Muscle of leg (tissue), 16 donors: ENCODE measurements at places on chromosomes 7 and 10.

DNA sequence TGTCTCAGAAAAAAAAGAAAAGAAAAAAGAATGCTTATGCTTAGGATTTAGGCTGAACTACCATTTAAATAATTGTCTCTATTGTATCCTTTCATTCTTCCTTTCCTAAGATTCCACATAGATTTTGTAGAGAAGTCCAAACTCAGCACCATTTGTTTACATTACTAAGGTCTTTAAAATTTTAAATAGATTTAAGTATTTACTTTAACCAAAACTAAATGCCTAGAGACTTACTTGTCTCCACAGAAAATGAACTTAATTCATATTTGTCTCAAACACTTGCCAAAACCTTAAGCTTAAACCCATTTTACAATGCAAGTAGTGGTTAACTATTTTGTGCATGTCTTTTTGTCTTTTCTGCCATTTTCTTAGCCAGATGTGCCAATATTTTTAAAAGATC is 54.1 kb upstream of the ABI1 start:
- no peak for DNase-seq

DNA sequence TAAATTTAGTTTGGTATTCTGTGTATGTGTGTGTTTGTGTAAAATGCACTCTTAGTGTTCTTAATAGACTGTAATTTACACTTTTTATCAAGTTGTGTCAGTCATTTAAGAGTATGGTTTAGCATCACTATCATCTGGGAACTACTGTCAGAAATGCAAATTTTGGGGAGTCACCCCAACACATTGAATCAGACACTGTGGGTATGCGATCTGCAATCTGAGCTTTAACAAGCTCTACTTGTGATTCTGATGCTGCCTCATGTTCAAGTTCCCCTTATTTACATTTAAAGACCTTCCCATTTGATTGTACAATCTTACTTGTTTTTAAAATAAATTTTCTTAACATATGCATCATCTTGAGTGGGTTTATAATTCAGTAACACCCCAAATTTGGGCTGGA is 218.1 kb upstream of the FOXP2 start:
- no peak for DNase-seq

DNA sequence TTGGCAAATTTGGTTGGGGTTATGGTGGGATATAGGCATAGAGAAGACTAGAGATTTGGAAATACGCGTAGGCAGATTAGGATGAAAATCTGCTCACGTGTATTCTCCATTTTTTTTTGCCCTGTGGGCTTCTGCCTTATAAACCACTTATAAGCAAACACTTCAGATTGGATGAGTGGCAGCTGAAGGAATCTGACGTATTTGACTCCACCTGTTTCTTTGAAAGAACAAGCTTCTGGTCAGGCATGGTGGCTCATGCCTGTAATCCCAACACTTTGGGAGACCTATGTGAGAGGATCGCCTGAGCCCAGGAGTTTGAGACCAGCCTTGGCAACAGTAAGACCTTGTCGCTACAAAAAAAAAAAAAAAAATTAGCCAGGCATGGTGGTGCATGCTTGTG is 5.1 kb downstream of the STK31 start:
- DNase-seq, result no peak

DNA sequence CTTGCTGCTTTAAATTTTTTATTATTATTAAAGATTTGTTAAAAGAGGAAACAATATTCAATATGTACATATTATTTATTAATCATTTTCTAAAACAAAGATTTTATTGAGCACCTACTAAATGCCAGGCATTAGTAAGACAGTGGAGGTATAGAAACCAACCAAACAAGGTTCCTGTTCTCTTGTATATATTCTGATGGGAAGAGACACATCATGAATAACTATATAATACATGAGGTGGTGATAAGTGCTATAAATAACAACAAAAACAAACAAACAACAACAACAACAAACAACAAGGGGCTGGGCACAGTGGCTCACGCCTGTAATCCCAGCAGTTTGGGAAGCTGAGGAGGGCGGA is 630 bp upstream of the LIPA start:
- DNase-seq, result no peak

GRCh38 chr10:48900371-48900801 is 39.3 kb downstream of the LRRC18 start:
- DNase-seq, result peak; percentile 87

DNA sequence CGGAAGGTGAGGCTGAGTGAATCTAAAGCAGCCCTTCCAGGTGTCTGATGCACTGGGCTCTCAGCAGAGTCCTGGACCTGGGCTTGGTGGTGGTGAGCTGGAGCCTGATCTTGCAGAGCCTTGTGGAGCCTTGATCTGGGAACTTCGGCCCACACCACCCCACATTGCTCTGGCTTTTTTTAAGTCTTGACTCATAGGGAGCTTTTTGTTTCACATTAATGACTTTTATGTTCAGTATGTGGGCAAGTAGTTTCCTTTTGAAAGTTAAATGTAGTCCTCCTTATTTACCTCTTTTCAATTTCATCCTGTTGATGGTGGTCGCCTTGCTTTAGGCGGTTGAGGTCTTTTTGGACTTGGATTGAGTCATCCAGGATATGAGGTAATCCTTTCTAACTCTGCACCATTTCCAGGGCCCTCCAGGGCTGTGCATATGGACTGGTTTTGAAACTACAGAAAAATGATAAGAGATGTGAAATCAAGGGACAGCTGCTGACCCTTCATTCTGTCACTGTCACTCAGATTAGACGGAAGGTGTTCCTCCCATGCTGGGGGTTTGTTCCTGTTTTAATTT is 2.9 kb upstream of the NRAP start:
- DNase-seq, result no peak

DNA sequence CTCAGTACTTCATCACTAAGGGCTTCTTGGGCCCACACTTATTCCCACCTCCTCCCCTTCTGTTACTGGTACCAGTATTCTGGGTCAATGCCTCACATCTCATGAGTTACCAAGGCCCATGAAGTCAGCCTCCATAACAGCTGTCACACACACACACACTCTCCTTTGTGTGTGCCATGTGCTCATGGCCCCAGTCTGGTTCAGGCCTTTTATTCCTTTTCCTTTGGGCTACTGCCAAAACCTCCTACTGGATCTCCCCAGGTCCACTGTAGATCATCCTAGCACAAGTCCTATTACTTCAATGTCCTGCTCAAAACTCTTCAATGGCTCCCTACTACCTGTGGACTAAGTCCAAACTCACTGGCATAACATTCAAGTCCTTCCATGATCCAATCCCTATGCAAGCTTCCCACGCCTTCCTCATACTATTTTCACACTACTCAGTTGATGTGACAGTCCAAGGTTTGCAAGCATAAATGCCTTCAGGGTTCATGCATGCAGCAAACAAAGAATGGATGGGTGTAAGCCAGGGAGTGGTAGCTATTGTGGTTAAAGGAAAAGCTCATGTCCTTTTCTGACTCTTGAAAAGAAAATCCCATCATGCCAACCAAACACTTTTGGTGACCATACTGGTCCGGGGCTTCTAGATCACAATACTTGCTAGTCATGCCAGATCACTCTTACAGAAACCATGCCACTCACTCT is 68.1 kb downstream of the CCDC6 start:
- DNase-seq, result no peak

DNA sequence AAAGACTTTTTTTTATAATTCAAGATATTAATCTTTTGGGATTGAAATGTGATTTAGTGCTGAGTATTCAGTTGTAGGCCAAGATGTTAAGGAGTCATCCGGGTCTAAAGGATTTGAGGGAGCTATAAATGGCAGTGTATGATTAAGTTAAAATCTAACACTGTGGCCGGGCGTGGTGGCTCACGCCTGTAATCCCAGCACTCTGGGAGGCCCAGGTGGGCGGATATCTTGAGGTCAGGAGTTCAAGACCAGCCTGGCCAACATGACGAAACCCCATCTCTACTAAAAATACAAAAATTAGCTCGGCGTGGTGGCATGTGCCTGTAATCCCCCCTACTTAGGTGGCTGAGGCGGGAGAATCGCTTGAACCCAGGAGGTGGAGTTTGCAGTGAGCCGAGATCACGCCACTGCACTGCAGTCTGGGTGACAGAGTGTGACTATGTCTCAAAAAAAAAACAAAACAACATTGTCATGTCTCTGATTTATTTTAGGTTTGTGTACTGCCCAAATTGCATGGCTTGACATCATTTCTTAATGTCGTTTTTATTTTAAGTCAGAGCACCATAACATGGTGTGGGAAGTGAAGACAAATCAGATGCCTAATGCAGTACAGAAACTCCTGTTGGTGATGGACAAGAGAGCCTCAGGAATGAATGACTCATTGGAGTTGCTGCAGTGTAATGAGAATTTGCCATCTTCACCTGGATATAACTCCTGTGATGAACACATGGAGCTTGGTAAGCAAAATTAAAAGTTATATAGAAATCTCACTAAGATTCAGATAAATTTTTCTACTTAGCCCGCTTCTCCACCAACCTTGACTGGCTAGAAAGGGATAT is 10.7 kb downstream of the HBP1 start:
- DNase-seq, result no peak

GRCh38 chr7:34939175-34939574 is 98.1 kb downstream of the DPY19L1 start:
- DNase-seq, result no peak

DNA sequence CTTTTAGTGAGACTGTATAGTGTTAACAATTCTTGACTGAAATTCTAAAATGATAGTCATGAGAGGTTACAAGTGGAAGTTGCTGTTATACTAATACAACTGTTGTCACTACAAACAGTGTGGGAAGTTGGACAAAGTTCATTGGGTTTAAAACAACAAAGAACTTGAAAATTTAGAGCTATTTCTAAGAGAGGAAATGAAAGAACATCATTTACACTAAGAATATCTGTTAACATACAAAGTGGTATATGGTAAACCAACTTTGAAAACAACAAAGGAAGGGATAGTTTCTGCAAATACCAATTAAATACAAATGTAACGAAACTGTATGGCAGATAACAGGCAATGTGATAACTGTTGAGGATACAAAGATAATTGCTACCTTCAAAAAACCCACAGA is 11.6 kb downstream of the MTPN start:
- DNase-seq, result no peak

DNA sequence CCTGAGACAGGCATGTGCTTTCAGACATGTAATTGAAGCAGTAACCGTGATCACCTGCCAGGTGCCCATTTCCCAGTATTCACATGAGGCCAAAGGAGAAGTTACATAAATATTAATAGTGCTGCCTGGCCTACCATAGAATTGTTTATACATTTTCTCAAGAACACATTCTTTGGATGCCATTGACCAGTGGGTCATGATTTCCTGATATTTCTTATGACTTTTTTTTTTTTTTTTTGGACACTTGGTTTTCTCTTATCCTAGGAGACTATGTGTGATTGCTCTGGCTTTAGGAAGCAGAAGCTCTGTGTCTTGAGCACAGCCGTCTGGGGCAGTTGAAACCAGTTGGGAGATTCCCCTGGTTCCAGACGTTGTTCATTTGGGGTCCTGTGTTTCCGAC is 143.9 kb upstream of the NPS start:
- no peak for DNase-seq

- no peak for DNase-seq
These were observed 326.4 kb downstream of the KCNMA1 start for GRCh38 chr10:77311186-77311585.

DNA sequence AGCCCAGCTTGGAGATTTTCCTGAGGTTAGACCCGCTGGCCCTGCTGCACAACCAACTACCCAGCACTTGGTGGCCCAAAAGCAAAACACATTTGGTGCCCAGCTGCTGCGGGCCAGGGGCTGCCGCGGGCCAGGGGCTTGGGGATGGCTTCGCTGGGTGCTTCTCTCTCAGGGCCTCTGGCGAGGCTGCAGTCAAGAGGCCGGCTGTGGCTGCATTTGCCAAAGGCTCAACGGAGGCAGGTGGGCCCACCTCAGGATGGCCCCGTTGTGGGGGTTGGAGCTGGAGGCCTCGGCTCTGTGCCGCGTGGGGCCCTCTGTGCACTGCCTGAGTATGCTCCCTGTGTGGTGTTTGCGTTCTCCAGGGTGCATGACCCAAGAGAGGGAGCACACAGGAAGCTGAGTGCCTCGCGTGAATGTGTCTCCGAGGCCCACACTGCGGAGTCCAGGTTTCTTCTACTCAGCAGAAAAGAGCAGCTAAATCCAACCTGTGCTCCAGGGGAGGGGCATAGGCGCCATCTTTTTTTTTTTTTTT is 17.5 kb upstream of the UBE3C start:
- DNase-seq, result no peak

DNA sequence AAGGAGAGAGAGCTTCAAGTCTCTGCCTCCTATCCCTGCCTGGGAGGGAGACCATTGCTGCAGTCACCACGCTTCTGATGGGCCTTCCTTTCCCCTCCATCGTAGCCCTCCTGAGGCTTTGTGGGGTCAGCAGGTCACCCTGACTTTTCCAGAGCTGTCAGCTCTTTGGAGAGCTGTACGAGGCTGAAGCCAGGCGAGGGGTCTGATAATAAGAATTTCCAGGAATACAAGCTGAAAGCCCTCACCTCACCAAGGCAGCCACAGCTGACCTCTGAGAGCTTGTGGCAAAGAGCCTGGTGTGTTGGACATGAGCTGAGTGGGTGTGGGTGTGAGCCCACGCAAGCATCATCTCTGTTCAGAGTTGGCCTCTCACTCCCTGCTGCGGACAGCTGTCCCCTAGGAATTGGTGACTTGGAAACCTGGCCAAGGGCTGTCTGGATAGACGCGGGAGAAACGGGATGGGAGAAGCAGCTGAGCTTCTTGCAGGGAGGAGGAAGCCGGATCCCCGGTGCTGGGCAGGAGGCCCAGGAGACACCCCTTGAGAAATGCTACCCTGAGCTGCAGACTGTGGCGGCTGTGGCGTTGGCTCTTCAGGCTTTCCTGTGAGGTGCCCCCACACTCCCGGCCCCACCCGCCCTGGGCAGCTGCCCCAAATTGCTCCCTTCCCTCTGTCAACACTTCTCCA is 122.1 kb upstream of the BTBD16 start:
- DNase-seq, result peak; percentile 98

- no peak for DNase-seq
These were observed 150.3 kb downstream of the PLXNA4 start for GRCh38 chr7:132425942-132426341.

DNA sequence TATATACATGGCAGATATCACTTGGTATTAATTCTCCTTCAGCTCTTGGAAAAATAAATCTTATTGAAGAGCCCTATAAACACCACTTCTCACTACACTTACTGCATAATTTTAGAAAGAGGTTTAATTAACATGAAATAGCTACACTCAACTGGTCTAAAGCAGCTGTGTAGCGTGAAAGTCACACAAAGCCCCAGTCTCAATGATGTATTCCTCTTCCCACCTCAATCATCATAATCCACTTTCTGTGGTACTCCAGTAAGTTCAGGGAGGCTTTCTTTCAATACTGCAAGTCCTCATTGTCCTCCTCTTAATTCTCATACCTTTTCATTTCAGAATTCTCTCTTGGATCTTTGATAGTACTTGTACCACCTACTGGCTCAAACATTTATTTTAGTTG is 688.0 kb downstream of the CNTNAP2 start:
- no peak for DNase-seq

DNA sequence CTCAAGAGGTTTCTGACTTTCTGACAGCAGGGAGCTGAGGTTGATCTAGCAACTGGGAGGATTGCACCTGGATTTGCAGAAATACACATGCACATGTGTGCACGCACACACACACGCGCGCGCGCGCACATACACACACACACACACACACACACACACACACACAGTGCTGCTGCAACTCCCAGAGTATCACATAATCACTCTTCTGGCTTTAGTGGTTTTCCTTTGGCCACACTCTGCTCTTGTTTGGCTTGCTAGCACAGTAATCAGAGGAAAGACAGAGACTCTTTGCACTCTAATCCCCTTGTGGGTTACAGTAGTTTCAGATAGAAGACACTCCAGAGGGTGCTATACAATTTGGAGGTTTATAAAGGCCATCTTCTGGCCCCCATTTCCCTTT is 705.0 kb downstream of the AUTS2 start:
- no peak for DNase-seq

- DNase-seq, result no peak
These were observed 128.5 kb upstream of the CDK1 start for GRCh38 chr10:60649485-60650377.
